ENCODE measurements at places on chromosomes 5 and 9.

DNA sequence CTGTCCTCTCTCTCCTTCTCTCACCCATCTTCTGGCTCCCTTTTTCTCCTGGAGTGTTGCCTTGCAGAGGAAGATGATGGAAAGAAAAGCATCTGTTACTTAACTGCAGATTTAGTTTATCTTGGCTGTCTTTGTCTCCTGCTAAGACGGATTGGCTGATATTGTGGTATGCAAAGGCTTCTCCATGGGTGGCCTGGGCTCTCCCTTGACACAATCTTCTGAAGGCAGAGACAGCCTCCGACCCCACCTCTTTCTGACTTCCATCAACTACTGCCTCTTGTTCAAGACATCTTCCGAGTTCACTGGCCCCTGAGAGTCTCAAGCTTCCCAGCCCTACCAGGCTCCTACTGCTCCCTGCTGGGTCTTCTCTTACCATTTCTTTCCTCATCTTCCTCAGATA is 403.7 kb downstream of the LRRC70 start:
- DNase-seq: no peak

DNA sequence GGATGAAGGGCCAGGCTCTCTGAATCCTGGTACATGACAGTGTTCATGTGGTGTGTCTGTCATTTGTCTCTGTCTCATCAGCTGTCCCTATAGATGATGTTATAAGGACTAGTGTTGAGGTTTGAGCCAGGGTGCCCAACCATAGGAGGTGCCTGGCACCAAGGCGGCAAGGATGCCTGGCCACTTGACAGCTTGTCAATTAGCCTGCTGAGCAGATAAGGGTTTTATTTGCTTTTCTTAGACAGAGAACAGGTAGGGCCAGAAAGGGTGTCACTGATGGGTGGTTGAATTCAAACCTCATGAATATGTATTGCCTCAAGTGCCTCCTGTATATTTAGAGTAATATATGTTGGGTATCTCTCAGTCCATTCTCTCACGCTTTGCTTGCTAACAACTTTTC is 30.1 kb upstream of the AUH start:
- no peak for DNase-seq

DNA sequence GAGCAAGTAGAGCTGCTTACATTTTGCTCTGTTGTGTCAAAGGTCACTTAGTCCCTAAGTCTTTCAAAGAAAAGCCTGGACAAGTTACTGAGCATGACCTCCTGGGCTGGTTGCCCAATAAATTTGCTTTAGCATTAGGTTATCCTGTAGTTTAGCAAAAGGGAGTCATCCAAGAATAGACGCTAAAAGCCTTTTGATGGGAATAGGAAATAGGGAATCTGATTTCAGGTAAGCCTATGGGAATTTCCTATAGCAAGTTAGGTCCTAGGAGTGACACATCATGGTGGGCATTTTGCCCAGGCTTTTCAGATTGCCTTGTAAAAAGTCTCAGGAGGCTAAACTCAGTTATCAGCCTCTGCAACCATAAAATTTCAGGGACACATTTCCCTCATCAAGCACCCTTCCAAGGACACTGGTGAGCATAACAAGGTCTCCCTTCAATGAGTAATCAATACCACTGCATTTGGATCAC is 67.6 kb upstream of the RANBP3L start:
- peak; percentile 58 for DNase-seq

GRCh38 chr5:65100911-65101631 is 332.3 kb downstream of the CWC27 start:
- DNase-seq: peak; percentile 84

DNA sequence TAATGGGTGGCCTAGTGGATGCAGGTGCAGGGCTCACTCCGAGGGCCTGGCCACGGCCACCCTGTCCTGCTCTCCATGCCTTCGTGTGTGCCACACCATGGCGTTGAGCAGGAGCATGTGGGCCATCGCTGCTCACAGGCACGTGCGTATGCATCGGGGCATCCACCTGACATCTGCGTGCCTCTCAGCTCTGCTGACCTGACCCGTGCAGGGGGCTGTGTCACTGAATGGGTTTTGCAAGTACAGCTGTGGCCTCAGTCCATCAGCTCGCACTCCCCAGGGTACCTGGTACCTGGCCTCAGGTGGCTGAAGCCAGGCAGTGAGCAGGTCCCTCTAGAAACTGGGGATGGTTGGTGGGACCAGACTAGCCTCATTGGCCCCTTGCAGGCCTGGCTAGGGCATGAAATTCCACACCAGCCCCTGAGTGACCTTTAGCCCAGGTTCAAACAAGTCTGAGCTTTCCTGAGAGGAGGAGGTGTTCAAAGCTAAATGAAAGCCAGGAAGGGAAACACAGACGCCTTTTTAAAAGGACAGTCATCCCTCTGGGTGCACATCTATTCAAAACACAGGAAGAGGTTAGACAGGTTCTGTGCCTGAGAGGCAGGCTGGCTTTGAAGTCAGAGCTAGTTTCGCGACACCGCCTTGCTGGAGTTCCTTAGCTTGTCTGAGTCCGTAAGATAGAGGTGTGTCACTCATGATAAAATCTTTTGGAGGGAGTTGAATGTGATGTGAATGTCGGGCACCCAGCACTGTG is 74.0 kb downstream of the MACROH2A1 start:
- DNase-seq: no peak

- no peak for DNase-seq
Measured at GRCh38 chr5:53426878-53427277, 53.6 kb upstream of the FST start.

GRCh38 chr9:112772215-112772509 is 21.6 kb downstream of the SNX30 start:
- DNase-seq: no peak

- DNase-seq: no peak
Measured at GRCh38 chr5:67974054-67974453, 241.5 kb upstream of the PIK3R1 start.

- DNase-seq: no peak
Measured at GRCh38 chr5:463952-464351, 21.0 kb downstream of the EXOC3 start.

DNA sequence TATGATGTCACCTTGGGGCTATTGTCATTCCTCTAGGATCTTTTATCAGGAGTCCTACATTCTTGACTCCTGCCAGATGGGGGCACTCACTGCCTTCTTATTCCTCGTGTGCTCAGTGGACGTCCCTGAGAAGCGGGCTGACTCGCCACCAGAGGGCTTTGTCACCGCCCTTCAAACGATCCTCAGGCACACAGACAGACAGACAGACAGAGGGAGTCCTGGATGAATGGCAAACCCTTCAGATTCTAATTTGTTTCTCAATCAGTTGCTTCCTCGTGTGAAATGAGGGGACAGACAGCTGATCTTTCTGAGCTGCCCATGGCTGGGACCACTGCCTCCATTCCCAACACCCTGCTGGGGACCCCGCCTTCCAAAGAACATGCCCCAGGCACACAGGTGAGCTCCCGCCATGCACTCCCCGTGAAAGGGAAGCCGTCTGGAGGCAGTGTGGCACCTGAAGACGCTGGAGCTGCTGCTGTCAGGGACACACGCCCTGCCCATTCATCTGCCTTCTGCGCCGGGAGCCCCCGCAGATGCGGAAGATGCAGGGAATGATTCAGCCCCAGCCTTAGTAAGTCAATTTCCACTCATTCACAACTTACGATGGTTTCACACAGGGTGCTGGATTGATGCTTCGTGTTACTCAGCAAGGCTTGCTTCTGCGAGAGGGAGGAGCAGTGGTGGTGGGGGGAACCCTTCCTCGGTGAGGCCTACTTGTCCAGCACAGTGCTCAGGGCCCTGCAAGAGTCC is 24.9 kb upstream of the SH3PXD2B start:
- DNase-seq: peak; percentile 84

DNA sequence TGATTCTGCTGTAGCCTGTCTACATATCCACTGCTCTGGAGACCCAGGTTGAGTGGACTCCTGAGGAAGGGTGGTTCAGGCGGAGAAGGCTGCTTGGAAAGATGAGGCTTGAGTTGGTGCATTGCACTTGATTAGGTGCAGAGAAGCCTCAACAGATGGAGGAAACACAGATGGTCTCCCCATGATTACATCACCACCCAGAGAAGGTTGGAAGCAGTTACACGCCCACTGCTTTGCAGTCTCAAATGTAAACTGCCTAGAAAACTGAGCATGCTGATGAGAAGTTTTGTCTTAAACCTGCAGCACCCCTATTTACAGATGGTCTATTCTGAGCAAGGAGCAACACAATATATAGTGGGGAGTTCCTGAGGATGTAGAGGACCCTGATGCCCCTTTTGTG is 266.6 kb downstream of the PIK3R1 start:
- no peak for DNase-seq

DNA sequence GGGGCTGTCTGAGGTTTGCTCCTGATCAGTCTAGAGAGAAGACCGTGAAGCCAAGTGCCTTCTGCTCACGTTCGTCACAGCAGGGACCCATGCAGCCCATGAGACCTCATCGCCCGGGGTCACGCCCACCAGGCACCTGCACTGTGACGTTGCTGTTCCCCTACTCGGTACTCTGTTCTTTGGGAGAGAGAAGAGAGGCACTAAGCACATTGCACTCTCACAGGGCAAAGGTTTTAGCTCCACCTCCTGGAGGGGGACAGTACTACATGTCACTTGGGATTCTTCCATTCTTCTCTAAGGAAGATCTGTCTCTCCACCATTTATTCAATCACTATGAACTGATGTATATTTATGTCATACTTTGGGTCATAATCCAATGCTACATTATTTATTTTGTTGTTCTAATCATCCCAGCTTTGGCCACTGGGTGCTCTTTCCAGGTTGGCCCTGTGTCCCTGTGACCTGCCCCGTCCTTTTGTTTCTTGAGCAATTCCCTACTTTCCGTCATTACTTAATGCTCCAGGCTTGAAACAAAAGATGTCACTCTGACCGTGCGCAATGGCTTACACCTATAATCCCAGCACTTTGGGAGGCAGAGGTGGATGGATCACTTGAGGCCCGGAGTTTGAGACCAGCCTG is 31.4 kb upstream of the BRD3 start:
- peak; percentile 15 for DNase-seq

DNA sequence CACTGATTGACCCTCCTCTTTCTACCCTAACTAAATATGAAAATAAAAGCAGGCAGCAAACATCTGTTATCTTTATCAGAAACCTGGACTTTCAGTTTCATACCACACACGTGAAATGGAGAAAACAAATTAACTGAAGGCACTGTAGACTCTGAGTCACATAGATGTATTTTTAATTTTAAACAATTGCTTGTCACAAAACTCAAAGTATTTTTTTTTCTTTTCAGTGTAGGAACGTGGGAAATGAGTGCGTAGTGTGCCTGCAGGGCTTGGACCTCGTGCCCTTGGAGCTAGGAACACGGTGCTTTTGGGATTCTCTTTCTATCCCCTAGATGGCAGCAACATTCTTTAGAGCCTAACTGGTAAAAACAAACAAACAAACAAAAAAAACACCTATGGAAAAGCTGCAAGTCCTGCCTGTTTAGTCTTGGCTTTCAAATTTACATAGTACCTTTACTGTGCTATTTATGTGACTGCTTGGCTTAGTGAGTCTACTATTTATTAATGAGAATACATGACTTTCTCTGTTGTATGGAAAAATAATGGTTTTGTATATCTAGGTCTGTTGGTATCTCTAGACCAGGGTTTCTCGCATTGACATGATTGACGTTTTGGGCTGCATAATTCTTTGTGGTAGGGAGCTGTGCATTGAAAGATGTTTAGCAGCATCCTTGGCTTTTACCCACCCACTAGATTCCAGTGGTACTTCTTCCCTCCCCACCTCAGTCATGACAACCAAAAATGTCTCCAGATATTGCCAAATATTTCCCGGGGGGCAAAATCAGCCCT is 16.8 kb upstream of the ACTBL2 start:
- DNase-seq: peak; percentile 72

DNA sequence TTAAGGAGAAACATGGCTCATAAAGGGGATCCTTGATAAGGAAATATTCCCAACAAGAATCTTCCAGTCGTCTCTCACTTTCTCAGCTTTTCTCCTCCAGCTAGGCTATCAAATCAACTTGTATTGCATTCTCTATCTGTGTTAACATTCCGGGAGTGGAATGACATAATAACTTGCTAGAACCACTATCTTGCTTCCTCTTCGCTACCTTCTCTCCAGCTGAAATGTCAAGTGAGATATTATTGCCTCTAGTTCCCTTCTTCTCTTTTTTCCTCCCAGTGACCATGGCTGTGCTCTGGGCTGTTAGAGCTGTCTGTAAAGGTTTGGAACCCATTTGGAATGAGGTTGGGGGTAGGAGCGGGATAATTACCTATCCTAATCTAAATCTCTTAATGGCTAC is 1329.5 kb upstream of the WWC1 start:
- DNase-seq: no peak

GRCh38 chr9:97176206-97176605 is 131.3 kb upstream of the CCDC180 start:
- no peak for DNase-seq

DNA sequence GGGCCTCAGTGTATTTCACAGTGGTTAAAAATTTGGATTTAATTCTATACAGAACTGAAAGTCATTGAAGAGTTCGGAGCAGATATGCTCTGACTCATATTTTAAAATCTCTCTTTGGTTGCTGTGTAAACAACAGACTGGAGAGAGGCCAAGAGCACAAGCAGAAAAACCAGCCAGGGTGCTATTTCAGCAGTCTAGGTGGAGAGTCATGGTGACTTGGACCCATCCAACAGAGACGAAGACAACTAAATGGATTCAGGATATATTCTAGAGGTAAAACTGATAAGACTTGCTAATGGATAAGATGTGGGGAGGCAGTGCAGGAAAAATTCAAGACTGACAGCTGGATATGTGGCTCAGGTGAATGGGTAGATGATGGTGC is 168.9 kb downstream of the MAPKAP1 start:
- peak; percentile 96 for DNase-seq

- DNase-seq: no peak
Measured at GRCh38 chr5:118139361-118139760, 849.0 kb downstream of the DTWD2 start.

DNA sequence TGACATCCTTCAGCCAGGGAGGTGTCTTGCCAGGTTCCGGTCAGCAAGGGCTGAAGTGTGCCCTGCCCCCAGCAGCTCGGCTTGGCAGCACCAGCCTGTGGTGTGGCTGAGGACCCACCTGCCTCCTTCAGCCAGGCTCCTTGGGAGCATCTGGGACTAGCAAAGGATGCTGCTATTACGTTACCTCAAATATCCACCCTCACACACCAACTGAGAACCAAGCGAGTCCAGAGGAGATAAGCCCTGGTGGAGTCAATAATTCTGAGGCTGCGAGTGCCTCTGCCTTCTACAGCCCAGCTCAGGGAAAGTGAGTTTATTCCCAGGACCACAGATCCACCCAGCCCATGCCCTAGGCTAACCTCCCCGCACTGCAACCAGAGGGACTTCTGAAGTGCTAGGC is 57.1 kb upstream of the FSTL4 start:
- no peak for DNase-seq

- DNase-seq: no peak
Measured at GRCh38 chr9:108535526-108535925, 320.3 kb downstream of the ACTL7B start.
